ENCODE measurements at places on chromosomes 11 and 22.
A peak's percentile ranks its signal among the peaks of the same experiment; 100 is the strongest.

GRCh38 chr11:22734628-22735345 lies 68.4 kb downstream of the GAS2 start:
- DNase-seq = no peak

- no peak for DNase-seq
Observed at GRCh38 chr11:125166764-125167291, 2.3 kb downstream of the PKNOX2 start.

DNA sequence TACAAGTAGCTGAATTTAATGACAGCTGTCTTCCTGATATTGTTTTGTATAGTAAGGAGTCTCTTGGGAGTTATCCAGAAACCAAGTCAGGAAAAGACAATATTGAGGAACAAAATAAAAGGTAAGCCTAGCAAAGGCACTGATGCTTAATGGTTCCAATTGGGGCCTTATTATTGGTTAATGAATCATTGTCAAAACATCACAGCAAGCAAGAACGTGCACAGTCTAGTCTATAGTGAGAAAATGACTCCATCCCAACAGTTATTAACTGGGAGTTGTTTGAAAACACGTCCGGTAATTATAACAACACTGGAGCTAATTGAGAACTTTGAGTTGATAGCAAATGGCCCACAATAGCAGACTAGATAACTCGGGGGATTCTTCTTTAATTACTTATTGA lies 17.7 kb downstream of the BSX start:
- DNase-seq = no peak

DNA sequence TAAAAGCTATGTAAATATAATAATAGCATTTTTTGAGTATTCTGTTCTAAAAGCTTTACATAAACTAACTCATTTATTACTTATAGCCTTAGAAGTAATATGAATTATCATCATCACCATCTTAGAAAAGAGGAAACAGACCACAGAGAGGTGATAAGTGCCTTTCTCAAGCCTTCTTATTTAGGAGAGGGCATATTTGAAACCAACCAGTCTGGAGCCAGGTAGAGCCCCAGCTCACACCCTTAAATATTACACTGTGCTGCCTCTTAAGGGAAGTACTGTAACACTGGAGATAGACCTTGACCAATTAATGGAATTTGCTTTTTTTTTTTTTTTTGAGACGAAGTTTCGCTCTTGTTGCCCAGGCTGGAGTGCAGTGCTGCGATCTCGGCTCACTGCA lies 2.3 kb downstream of the BCO2 start:
- DNase-seq = no peak

GRCh38 chr22:36395055-36395849 lies 7.5 kb upstream of the MYH9 start:
- no peak for DNase-seq

DNA sequence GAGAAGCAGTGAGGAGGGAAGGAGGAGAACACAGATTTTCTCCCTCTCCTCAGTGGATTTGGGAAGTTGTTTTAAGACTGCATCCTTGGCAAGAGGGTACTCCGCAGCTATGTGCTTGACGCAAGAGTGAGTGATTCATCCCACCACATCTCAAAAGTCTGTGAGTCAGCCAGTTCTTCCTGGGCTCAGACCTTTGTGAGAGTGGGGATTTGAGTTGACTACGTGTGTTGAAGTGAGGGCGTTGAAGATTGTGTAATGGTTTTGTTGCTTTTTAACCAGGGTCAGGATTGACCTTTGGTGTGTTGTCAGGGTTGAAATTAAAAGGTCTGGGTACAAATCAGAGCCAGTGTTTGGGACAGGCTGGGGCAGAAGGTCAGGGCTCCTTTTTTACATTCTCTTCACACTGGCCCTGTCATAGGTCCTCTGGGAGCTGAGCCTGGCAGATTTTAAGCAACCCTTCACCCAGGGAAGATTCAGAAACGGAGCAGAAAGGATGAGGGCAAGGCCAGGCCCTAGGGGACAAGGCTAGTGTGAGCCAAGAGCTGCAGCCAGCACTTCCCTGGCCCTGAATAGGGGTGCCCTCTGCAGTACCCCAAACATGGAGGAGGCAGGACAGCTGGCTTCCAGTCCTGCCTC lies 4.2 kb upstream of the C11orf86 start:
- no peak for DNase-seq

DNA sequence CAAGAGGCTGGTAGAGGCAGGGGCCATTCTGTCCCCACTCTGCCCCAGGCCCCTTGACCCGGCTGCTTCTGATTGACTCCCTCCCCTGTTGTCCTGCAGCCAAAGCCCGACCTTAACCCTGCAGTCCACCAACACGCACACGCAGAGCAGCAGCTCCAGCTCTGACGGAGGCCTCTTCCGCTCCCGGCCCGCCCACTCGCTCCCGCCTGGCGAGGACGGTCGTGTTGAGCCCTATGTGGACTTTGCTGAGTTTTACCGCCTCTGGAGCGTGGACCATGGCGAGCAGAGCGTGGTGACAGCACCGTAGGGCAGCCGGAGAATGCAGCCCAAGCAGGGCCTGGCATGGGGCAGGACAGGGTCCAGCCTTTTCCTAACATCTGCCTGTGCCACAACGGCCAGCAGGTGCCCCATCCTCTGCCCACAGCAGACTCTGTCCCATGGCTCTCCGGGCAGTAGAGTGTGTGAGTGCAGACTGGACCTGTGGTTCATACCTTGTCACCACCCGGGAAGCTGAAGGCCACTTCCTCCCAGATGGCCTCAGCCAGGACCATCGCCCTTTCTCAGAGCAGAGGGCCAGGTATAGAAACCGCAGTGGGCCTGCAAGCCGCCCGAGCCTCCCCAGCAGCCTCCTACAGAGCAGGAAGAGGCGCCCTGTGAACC lies 26.8 kb upstream of the MGAT3 start:
- DNase-seq = no peak

- no peak for DNase-seq
Observed at GRCh38 chr11:28730336-28730735, 622.1 kb downstream of the METTL15 start.

- DNase-seq = no peak
Observed at GRCh38 chr11:61972672-61973475, 5.4 kb upstream of the FTH1 start.

DNA sequence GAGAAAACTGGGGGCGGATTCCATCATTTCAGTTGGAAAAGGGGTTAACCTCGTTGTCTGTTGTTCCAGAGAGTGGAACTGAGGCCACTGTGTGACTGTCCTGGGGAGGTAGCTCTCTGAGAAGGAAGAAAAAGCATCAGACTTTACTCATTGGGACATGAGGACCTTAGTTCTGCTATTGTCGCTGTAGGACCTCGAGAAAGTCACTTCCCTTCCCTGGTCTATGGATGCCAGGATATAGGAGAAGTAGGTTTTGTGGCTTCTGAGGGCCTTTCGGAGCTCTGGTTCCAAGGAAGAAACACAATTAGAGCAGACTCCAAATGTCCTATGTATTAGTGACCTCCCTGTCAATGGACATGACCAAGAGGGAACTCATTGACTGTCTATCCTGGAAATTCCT lies 6.2 kb downstream of the MYO18B start:
- DNase-seq = no peak

DNA sequence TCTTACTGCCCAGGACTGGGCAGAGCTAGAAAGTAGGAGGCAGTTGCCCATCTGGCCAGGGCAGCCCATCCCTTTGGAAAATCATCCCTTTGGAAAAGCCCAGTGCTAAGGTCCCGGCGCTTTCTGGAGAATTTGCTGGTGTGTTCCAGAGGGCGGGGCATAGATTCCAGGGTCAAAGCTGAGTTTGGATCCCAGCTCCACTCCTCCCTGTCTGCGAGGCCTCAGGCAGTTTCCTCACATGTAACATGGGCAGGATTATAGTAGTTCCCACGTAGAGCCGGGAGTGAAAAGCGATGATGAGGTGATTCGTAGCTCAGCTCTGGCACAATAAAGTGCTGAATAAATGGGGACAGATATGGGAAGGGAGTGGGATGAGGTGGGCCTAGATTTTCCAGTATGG lies 31.4 kb upstream of the LRRC10B start:
- DNase-seq = no peak

DNA sequence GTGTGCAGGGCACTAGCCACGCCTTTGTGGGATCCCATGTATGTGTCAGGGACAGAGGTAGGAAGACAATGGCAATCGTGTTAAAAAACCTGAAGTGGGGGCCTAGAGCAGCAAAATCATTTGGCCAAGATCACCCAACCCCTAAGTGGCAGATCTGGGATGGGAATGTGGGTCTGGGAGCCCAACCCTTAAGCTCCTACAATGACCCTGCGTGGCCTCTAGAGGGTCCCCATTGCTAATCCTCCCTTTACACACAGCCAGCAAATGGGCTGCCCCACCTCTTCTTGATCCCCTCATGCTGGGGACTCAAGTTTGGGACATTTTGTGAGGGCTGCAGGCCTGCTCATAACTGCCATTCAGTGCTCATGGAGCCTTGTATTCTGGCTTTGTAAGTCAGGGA lies 73.2 kb upstream of the SUSD2 start:
- DNase-seq = no peak

DNA sequence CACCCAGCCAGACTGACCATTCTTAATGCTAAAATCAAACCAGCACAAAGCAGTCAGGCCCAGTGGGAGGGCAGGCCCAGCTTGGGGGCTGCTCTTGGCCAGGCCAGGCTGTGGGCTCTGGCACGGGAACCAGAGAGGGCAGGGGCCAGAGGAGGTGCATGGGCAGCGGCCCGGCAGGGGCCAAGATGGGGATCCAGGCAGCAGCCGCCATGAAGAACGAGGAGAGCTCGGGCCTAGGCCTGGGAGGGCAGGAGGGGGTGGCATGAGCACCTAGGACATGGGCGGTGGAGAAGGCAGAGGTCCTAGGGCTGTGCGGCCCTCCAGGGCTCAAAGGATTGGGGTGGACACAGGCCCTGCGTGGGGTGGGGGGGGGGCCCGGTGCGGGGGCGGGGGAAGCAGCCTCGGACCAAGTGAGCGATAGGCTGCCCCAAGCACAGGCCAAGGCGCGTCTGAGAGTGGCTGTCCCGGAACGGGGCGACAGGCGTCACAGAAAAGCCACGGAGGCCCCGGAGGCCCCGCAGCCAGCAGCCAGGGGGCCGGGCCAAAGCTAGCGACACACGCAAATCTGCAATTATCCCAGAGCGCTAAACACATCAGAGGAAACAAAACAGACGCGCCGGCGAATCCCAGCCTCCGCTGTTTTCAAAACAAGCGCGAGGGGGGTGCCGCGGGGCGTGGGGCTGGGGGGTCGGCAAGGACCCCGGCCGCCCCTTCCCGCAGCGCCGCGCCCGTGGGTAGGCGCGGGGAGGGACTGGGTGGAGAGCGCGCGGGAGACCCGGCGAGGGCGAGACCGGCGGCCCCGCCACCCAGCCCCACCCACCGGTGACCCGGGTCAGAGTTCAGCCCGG lies 8.3 kb downstream of the PLXNB2 start:
- DNase-seq = no peak

GRCh38 chr22:42437488-42438292 lies 5.5 kb upstream of the NFAM1 start:
- DNase-seq = peak; percentile 76

DNA sequence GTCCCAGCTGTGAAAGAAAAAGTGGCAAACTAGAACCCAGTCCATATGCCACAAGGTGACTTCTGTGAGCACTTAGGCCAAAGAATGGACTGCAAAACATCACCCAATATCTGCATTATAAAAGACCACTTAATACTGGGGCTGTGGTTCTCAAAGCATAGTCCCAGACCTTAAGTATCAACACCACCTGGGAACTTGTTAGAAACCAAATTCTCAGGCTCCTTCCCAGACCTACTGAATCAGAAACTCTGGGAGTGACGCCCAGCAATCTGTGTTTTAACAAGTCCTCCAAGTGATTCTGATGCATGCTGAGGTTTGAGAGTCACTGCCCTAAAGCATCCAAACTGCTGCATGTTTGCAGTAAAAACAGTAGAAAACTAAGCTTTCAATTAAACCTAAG lies 81.3 kb downstream of the SERGEF start:
- DNase-seq = no peak

DNA sequence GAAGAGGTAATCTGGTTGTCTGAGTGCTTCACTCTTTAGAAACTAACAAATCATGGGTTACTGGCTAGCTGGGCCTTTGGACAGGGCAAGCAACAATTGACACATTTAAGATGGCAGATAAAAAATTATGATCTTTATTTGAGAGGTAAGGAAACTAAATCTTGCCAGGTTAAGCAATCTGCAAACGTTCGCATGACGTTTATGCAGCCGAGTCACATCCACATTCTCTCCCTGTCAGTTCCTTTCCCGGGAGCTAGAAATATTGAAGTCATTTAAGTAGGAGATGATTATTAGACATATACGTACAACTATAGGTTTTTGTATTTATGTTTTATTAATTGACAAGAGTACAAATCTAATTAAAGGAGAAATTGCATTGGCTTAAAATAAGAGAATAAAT lies 57.4 kb upstream of the RCN1 start:
- DNase-seq = no peak

DNA sequence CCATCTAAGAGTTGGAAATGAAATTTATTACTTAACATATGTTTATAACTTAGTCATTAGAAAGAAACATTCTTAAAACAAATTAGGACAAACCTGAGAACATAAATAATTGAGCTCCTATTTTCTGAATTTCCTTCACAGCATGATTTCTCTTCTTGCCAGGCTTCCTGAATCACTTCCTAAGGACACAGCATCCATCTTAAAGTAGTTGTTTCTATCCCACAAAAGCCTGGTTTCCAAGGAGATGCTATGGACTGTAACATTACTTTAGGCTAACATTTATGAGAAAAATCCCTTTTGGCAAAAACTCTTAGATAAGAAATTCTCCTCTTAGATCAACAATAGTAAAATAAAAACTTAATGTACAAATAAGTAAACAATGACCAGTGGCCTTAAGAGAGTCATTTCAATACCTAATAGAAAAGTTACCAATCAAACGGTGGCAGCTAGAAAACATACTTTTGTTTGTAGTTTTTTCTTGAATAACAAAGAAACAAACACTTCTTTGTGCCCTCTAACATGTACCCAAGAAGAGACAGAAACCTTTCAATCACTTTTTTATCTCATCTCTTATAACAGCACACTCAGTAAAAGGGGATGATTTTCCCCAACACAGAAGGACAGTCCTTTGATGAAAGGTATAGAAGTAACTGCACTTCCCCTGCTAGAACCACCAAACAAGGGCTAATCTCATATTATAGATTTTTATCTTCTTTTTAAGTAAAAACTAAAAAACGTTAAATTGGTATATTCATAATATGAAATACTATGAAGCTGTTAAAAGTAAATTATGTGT lies 74.5 kb downstream of the TTC28 start:
- DNase-seq = no peak

DNA sequence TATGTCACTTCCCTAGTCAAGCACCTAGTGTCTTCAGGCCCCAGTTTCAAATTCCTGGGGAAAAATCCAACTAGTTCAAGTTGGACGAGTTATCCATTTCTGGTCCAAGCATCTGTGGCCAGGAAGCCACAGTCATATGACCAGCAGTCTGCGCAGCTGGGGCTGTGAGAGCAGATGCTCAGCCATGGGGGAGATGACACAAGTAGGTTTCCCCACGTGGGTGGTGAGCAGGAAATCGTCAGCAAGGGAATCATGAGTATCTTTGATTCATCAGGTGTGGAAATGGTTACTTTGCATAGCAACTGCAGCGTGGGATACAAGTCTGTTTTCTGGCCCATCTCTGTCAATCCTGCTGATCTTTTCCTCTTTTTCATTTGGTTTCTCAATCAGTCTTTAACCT lies 185.3 kb downstream of the C11orf91 start:
- DNase-seq = no peak

All from activated CD4-positive, alpha-beta T cell treated with anti-CD3 and anti-CD28 coated beads for 24 hours (primary cell).